Stimulated activated CD8-positive, alpha-beta memory T cell treated with anti-CD3 and anti-CD28 coated beads, Interleukin-15, amount 100 ng/mL, for 1 hour (primary cell): ENCODE measurements at places on chromosomes 3 and 15.

- DNase-seq, result no peak
Observed at GRCh38 chr3:63279005-63279841, 1.1 kb downstream of the SYNPR start.

DNA sequence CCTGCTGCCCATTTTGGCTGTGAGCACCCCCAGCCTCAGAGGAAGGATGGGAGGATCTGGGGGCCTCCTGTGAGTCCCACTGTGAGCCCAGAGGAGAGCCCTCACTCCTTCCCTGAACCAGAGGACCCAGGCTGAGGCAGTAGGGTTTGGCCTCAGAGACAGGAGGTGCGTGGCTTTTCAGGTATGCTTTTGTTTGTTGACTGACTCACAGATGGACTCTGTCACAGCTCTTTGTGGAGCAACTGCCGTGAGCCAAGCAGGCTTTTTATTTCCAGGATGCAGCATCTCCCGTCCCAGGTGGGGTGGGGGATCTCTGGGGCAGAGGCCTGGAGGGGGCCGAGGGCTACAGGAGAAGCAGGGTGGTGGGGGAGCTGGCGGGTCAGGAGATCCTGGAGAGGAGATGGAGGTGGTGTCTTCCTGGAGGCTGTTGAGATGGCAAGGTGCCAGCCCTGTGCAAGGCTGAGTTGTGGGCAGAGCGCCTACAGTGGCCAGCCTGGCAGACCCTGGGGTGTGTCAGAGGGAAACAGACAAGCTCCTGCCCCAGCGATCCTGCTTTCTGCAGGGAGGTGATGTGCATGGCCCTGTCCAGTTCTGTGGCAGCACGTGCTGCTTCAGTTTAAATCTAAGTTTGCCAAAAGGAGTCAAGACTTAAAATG, 24.0 kb downstream of the PLXNA1 start:
- no peak for DNase-seq

- DNase-seq, result no peak
Observed at GRCh38 chr15:39942753-39943150, 8.8 kb downstream of the EIF2AK4 start.

DNA sequence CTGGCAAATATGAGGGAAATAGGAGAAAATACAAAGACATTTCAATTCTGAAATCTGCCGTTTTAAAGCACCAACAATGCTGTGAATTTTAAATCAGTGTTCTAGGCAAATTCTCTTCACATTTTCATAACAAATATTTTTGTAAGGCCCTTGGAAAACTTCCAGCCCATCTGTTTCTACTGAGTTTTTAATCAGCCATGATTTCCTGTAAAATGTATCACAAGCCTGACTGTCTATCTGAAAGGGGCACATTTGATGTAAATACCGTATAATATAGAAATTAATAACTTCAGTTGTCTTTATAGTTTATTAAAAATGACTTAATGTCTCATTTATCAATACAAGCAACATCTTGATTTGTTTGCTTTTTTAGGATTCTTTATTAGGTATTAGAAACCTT, 454.7 kb downstream of the PYDC2 start:
- no peak for DNase-seq

- DNase-seq, result no peak
Observed at GRCh38 chr3:33931512-33931911, 133.1 kb downstream of the PDCD6IP start.

- DNase-seq, result no peak
Observed at GRCh38 chr3:107956991-107957900, 133.6 kb downstream of the CD47 start.

GRCh38 chr3:14853271-14853951, 34.6 kb downstream of the FGD5 start:
- no peak for DNase-seq

- DNase-seq, result no peak
Observed at GRCh38 chr3:29291260-29291981, 10.6 kb downstream of the RBMS3 start.

DNA sequence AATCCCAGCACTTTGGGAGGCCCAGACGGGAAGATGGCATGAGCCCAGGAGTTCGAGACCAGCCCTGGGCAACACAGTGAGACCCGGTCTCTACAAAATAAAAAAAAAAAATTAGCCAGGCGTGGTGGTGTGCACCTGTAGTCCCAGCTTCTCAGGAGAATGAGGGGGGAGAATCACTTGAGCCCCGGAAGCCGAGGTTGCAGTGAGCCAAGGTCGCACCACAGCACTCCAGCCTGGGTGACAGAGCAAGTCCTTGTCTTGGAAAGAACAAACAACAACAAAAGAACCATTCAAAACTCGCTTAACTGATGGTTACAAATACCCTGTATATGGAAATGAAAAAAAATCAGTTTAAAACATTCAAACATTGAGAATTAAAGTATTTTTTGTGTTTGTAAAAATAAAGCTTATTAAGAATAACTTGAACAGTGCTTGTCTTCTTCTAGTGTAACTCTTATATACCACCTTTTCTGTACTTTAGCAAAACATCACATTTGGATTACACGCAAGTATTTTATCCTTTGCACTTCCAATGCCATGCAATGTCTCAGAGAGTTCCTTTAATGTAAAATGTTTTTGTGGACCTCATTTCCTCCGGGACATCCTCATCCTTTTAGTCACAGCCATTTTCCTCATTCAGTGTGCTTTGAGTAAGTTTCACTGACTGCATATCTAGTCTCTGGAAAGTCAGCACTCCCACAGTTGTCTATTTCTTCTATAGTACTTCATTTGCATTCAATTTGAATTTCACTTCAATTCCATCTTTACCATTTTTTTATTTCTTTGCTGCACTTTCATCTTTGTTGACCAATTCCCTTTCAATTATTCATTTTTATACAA, 113.0 kb upstream of the GOLGA8J start:
- DNase-seq, result no peak

DNA sequence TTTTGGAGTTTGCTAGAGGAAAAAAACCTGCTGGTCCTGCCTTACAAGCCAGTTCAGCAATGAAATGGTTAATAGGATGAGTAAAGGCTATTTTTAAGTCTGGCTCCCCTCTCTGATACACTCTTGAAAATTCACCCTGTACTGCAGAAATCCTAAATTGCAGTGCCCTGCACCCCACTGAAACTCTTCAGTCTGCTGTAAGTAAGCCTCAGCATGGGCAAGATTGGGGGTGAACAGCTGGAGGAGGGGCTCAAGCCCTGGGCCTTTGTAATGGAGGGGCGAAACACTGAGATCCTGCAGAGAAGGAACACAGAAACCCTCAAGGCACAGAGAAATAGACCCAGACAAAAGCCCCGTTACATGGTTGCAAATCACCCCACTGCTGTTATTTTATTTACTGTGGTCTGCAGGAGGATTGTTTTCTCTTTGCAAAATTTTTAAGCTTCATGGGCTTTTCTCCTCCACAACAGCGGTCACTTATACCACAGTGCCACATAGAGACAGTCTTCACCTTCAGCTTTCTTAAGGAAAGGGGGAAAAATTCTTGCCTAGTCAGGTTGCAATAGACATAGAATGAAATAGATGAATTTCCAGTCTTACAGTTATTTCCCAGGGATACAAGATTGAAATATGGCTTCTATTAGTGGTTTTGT, 45.0 kb downstream of the SOX2 start:
- DNase-seq, result no peak

- DNase-seq, result no peak
Observed at GRCh38 chr15:78207110-78207458, 27.3 kb downstream of the ACSBG1 start.

- DNase-seq, result no peak
Observed at GRCh38 chr15:67253549-67254237, 768 bp downstream of the AAGAB start.

DNA sequence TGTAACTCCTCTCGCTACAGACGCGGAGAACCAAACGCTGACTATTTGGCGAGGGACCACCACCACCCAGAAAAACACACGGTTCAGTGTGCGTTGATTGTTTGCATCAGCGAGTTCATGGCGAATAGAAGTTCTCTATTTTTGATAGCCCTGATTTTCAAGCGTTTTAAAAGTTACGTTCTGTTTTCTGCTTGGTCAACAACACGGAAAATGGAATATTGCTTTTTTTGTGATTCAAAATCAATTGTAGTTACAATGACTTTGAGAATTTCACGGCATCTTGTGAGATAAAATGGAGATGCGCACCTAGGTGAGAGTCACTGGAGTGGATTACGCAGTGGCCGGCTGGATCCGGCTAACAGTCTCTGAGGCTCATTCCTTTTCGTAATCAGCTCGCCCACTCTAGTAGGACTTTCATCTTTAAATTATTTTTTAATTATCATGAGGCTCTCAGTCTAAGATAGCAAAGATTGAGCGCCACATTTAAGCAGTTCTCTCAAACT, 54.8 kb downstream of the CCDC54 start:
- no peak for DNase-seq

DNA sequence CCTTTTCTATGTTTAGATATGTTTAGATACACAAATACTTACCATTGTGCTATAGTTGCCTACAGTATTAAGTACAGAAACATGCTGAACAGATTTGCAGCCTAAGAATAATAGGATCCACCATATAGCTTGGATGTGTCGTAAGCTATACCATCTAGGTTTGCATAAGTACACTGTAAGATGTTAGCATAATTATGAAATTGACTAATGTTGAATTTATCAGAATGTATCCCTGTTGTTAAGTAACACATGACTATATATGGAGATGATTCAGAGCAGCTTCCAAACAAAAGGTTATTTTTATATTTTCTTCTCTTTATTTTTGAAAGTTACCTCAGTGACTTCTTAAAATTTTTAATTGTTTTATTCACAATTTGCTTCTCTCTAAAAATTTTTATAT, 2.4 kb downstream of the SLC28A2 start:
- DNase-seq, result no peak

GRCh38 chr3:59163953-59164352, 114.1 kb upstream of the CFAP20DC start:
- DNase-seq, result no peak

GRCh38 chr15:96255599-96255998, 74.9 kb upstream of the NR2F2 start:
- no peak for DNase-seq

- no peak for DNase-seq
Observed at GRCh38 chr3:57946970-57947381, 61.2 kb upstream of the FLNB start.

DNA sequence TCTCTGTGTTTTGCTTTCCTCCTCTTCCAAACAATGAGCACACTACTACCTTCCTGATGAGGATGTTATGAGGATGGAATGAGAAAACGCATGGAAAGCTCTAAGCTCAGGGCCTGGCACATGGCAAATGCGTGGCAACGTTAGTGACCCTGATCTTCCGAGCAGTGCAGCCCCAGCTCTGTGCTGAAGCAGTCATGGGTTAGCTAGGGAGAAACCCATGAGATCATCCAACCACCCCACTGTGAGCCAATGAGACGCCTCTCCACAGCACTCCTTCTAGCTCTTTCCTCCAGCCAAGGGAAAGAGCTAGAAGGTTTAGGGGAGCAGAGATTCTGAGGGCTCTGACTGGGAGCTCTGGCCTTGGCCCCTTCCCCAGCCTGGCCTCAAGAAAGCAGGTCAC, 4.5 kb downstream of the CPN2 start:
- no peak for DNase-seq

DNA sequence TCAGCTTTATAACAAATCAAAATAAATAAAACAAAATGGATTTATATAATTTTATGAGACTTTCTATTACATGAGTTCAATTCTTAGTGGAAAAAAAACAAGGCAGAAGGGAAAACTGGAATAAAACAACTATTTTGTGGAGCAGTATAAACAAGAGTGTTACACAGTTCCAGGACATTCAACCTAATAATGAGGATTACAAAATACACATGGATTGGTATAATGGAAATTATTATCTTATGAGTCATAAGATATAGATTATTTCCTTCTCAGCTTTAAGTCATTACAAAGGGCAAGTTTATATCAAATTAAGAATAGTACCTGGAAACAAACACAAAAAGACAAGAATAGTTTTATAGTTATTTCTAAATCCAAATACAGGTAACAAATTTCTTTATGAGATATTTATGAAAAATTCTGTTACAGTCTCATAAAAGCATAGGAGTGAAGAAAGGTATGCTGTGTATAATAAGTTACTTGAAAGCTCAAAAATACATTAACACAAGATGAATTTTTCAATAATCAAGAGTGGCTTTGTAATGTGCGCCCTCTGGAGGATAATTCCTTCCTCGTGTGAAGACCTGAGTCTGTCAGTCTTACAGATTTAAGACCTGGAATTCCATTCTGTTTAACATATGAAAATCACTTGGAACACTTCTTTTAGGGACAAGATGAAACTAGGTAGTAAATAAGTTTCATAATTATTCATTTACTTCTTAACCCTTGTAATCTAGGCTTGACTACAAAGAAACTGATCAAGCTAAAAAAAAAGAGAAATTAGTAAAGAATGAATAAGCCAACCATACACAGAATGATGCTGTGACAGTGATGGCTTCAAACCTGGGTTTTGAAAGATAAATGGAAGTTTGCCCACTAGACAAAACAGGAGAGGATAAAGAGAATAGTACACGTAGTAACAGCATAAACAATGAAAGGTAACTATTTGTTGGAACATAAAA, 9.5 kb downstream of the COPS2 start:
- DNase-seq, result no peak

- DNase-seq, result no peak
Observed at GRCh38 chr15:44394062-44394461, 33.4 kb upstream of the CTDSPL2 start.

DNA sequence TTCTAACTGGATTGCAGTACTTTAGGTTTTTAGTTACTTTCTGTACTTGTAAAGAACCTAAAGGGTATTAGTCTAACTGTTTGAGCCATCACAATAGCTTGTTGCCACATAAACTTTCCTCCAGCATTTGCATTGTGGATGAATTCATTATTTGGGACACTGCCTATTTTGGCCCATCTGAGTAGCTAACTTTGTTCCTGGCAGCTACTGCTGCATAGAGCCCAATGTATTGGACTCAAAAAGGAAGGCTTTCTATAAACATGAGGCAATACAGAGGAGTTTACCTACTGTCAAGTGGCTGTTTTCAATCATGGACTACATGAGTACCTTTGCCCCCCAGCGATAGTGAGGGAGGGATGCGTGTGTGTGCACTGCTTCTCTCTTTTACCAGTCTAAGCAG, 1.9 kb downstream of the ROBO2 start:
- no peak for DNase-seq

GRCh38 chr15:41983621-41984571, 11.5 kb upstream of the EHD4 start:
- no peak for DNase-seq

DNA sequence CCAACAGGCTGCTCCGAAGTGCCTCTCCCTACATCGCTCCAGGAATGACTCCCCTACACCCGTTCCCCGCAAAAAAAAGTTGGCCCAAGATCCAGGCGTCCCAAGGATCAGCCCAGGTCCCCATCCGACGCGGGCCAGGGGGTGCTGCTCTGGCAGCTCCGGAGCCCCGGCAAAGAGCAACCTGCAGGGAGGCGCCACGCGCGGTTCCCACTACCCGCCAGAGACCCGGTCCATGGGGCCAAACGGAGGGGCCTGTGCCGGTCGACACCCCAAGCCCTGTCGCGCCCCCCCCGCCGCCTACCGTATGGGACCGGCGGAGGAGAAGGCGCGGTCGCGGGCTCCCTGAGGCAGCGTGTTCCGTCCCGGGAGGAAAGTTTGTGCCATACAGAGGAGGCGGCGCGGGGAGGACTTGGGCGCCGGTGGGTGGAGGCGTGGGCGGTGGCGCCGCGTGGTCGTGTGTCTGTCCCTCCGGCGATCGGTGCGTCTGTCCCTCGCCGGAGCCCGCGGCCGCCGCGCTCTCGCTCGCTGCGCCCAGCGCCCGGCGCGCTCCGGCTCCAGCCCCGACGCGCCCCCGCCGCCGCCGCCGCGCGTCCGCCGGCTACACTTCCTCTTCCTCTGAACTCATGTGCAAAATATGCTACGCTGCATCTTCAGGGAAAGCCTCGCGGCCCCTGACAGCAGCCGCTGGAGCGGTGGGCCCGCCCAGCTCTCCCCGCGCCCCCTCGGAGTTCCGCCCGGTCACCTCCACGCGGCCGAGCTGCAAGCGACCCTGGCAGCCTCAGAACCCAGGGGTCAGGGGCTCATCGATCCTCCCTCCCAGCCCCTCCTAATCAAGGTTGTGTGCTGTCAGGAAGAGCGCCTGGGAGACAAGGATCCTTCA, at the start of gene RFTN1:
RFTN1 (minus strand) TSS at position 559 of the 880 bp plus-strand sequence. CDS start 19,830 bp downstream, outside the sequence.
- DNase-seq, result no peak
